CD4-positive, alpha-beta T cell treated with Interleukin-4 for 1 hour (primary cell): ENCODE measurements at places on chromosomes 11 and 22.

DNA sequence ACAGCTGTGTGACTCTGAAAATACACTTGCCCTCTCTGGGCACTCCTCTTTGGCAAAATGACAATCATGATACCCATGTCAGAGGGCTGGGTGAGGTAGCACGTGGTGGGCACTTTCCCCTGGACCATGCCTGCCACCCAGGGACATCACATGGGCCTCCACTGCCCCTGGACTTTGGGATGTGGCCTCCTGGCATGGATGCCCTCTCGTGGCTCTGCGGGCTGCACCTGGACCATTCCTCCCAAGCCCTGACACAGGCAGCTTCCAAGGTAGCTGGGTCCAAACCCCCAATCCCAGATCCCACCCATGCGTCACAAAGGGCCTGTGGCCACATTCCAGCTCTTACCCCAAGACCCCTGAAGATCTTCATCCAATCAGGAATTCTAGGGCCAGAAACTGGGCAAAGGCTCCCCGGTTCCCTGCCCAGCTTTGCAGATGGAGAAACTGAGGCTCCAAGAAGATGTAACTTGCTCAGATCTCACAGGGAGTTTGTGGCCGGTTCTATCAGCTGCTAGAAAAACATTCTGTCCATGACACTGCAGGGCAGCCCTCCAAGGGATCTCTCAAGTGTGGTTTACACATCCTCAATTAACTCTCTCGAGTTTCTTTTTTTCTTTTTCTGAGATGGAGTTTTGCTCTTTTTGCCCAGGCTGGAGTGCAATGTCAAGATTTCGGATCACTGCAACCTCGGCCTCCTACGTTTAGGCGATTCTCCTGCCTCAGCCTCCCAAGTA is 35.4 kb upstream of the CYB5R3 start:
- no peak for DNase-seq

DNA sequence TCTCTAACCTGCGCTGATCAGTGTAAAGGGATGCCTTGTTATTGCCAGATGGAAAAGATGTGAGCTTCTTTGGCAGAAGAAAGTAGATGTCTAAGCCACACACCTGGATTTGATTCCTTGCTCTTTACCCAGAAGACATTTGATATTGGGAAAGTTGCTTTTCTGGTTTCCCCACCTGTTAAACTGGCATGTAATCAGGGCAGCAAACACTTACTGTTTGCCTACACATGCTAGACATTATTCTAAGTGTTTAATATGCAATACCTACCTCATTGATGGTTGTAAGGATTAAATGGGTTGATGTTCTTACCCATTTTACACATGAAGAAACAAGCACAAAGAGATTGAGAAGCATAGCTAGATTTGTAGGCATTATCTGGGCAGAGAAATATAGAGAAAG is 16.6 kb downstream of the ASRGL1 start:
- no peak for DNase-seq

DNA sequence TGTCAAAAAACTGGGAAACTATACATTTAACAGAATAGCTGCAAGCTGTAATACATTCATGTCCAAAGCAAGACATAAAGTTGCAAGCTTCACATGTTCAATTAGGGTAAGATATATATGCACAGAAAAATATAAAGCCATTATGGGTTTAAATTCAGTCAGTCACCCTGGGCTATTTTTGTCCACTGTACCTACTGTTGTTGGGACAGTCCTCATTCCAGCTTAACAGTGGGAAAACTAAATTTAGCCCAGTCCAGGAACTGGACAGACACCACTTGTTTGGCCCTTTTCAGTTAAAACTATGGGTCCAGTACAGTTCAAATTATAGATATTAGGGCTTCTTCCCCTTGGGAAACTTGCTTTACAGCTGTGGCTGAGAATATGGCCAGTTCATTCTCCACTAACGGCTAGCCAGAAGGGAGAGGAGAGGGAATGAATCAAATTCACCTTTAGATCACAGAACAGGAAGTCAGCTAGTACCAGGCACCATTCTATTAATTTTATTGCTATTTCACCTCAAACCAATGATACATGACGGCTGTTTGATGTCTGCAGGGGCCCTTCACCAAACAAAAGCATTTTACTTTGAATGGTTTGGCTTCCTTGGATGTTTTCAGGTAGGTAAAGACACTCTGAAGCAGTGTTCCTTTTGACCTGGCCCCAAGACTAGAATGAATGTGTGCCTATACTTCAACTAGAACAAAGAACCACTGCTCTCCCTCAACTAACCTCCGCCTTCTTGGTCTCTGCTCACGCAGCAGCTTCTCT is 22.2 kb downstream of the ZNF280B start:
- DNase-seq: no peak

DNA sequence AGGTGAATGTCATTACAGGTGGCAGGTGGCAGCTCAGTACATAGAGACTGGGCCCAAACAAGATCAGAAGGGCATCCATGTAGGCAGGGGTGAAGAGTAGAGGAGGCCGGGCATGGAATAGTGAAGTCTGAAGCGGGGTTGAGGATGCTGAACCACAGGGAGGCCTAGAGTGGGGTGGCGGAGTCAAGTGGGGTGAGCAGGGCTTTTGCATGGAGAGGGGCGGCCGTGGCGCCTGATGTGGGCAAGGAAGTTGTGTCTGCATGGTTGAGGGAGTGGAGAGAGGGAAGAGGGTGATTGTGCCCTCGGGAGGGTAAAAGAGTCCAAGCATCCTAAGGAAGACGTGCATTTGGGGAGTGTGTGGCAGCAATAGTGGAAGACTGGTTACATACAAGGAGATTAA is 14.4 kb downstream of the DDB2 start:
- DNase-seq: no peak

GRCh38 chr11:13955971-13956421 is 6.5 kb upstream of the SPON1 start:
- peak; percentile 65 for DNase-seq

- no peak for DNase-seq
These were observed 32.3 kb upstream of the CAT start for GRCh38 chr11:34406413-34406812.

- DNase-seq: no peak
These were observed 88.2 kb upstream of the DDI1 start for GRCh38 chr11:103948187-103948763.

DNA sequence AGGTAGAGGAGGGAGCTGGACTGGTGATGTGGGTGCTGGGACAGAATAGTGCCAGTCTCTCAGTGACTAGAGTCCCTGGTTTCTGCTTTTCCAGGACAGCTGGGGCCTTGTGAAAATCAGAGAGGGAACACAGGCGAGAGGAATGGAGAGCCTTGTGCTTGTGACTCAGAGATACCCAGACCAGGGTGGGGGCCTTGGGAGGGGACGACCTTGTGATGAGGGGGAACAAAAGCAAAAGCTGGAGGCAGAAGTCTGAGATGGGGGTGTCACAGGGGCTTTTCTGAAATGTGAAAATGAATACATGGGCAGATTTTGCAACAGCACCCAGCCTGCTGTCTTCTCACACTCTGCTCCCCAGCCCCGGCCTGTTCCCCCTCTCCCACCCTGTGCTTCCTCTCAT is 3.4 kb upstream of the NR1H3 start:
- DNase-seq: no peak

- no peak for DNase-seq
These were observed 9.0 kb upstream of the HIKESHI start for GRCh38 chr11:86292912-86293616.
